Stimulated activated CD4-positive, alpha-beta T cell treated with anti-CD3 and anti-CD28 coated beads, Interleukin-4, amount 100 ng/mL, for 1 hour (primary cell): ENCODE measurements at places on chromosomes 6 and 20.

DNA sequence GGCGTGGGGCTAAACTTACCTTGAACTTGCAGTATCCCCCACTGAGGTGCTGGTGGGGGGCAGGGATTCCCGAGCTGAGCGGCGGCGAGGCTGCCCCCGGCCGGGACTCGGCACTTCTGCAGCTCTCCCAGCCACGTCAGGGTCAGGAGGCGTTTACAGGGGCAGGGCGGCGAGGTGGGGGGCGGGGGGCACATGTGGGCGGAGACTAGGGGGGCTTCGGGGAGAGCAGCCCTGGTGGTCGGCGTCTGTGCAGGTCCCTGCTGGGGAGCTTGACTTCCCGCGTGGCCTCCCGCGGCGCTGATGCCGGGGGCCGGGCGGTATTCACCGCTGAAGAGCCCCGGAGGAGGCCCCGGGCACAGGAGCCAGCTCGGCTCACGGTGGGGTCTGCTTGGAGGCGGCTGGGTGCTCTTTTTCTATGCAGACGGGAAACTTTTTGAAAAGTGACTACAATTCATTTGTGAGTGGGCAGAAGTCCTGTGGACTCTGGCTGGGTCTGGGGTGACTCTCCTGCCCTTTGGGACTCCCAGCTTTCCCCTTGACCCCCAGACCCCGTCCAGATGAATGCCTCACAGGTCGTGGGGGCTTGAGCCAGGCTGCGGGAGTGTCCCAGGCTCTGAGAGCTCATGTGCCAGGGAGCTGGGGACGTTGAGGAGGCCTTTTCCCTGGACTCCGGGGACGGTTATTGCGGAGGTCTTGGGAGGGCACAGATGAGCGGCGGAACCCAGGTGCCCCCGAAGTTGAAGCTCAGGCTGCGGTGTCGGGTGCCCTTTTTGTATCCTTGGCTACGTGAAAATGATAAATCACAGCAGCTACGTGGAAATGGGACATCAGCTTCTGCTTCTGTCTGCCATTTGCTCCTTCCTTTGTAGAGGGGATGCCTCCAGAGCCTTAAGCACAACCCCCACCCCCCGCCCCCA is 75.9 kb upstream of the GATA5 start:
- DNase-seq = peak; percentile 11

DNA sequence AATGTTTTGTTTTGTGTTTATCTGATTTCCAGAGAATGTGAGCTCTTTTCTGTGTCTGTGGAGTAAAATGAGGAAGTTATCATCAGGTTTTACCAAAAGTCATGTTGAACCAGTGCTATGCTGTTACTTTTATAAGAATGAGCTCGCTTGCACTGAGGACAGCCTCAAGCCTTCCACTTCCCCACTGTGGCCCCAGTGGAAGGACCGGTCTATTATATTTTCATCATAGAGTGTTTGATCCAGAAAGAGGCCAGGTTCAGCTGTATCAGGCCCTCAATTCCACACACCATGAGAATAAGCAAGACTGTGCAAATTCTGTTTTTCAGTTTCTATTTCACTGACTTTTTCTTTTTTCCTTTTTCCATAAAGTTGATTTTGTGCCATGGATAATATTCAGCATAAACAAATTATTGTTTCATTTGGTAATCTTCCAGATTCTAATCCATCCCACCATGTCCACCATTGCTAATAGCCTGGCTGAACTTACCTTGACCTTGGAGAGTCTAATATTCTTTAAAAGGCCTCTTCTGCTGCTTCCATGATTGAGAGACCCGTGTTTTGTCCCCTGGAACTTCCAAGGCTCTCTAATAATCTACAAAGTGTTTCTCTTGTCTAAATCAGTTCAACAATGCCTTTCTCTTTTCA is 286.2 kb downstream of the THBS2 start:
- no peak for DNase-seq

- DNase-seq = no peak
These were observed 26.5 kb downstream of the BCAS4 start for GRCh38 chr20:50821257-50821921.

GRCh38 chr6:13013681-13014503 is 297.3 kb downstream of the PHACTR1 start:
- DNase-seq = no peak

DNA sequence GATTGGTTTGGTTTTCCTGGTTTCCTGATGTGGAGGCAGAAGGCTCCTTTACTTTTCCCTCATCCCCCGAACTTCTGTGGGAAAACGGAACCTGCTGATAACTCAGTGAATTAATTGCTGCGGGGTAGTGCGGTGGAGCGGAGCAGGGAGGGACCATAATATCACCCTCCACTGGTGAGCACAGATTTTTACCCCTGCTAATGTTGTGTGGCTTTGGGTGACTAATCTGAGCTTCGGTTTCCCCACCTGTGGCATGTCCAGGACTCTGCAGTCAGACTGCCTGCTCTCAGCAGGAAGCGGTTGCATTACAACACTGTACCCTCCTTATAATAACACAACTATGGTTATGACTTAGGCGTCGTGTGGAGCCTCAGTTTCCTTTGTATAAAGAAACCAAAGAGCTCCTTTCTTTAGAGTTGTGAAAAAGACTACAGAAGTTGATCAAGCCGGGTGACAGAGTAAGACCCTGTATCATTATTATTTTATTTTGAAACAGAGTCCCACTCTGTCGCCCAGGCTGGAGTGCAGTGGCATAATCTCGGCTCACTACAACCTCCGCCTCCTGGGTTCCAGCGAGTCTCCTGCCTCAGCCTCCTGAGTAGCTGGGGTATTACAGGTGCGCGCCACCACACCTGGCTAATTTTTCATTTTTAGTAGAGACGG is 2.2 kb upstream of the ID1 start:
- peak; percentile 15 for DNase-seq

GRCh38 chr6:54100411-54101006 is 10.7 kb upstream of the MLIP start:
- DNase-seq = no peak

DNA sequence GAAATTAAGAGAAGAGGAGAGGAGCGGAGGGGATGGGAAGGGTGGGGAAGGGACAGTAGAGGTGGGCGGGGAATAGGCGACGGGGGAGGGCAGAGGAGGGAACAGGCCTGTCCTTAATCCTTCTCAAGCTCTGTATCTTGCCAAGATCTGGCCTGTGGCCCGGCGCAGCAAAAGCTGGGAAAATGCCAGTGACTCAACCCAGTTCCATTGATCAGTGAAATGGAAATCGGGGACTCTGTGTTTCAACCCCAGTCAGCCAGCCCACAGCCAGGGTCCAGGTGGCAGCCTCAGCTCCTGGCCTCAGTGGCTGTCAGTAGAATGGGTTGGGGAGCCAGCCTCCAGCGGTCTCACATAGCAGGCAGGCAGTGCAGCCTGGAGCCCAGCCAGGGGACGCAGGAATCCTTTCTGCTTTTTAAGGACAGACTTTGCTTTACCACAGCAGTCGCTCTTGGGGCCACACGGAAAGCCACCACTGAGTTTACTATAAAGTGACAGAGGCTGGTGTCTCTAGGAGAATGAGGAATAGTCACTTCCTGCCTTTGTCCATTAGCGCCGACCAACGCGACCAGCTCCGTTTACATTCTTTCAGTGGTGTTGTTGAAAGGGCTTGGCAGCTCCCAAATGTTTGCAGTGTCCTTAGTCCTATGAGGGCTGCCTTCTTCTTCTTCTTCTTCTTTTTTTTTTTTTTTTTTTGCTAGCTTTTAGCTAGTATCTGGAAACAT is 128.0 kb downstream of the RIN2 start:
- no peak for DNase-seq

GRCh38 chr20:61674121-61674520 is 391.6 kb downstream of the TAF4 start:
- DNase-seq = no peak

DNA sequence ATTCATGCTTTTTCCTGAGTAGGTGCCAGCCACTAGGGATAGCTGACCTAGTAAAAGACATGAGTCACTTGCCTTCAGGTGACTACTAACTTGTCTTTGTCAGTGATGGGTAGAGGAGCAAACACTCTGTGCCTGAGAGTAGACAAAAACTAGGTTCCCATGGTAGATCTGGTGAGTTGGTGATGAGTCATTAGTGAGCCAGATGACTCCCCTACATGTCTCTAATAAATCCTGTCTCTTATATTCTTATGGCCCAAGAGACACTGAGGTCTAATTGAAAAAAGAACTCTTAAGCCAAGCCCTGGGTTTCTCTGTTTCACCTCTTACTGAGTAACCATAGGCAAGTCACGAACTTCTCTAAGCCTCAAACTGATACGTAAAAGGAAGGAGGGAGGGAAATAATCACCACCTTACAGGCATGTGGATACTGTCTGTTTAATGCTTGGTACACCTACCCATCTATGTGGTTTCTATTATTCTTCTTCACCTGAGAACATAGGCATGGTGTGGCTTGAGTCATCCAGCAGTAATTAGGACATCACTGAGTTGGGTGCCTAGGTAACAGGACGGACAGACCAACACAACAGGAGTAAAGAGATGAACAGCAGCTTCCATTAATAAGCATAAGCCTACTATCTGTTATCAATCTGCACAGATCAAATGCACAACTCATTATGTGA is 20.3 kb downstream of the TTPAL start:
- DNase-seq = no peak

DNA sequence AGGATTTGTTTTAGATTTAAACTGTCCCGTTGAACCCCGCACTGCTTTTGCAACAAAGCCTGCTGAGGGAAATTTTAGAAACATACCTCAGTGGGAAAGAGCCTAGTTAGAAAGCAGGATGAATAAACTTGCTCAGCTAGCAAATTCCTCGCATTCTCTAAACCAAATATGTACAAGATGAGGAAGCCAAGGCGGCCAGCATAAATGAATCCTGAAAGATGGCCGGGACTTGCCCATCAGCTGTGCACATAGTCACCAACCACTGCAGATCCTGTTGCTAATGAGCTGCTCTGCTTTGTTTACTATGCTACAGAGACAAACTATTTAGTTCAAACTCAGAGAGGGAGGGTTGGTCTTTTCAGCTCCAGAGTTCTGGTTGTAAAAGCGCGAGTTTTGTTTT is 49.0 kb downstream of the TMEM170B start:
- DNase-seq = no peak

GRCh38 chr6:140845701-140846100 is 1287.0 kb upstream of the GJE1 start:
- no peak for DNase-seq

GRCh38 chr6:31620586-31621319 is at the start of gene PRRC2A:
PRRC2A (plus strand) TSS chr6:31620715; CDS start chr6:31622790, 2,075 bp downstream.
- DNase-seq = peak; percentile 93
